ENCODE measurements at places on chromosomes 3 and 15.

DNA sequence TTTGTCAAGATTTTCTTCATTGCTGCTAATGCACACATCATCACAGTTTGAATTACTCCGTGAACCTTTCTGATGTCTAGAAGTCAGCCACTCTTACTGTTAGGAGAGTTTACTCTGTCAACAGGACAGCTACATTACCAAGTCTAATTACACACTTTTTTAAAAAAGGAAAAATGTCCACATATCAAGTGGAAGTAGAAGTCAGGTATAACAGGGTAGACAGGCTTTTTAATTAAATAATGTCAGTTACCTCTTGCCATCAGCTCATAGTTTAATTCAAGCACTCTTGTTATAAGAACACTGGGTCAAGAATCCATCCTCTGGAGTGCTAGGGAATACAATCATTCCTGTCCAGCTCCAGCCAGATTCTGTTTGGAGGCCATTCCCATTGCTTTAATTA lies 232.8 kb downstream of the TAFA4 start:
- no peak for DNase-seq

DNA sequence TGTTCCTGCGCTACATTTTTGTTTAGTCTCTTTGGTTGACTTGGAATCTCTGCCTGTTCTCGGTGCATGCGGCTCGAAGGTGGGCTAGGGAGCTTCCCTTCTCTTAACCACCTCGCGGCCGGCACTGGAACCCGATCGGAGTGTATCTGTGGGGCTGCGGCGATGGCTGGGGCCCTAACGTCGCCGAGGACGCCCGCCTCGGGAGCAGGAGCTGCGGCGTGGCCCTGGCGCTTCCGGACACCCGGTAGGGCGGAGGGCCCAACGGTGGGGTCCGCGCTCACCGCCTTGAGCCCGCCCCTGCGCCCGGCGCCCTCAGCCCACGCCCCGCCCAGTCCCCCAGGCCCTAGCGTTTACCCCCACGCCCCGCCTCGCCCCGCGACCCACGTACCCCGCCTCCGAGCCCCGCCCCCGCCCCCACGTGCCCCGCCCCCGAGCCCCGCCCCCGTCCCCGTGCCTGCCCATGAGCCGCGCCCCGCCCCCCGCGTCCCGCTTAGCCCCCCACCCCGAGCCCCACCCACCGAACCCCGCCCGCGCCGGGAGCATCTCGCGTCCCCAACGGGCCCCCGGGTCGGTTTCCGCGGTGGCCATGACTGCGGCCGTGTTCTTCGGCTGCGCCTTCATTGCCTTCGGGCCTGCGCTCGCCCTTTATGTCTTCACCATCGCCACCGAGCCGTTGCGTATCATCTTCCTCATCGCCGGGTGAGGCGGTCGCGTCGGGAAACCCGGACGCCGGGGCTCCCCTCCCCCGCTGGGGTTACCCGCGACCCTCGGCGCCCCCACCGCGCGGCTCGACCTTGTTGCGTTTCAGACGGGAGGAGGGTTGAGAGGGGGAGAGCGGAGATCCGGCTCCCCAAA lies at the start of gene APH1B:
APH1B (plus strand) TSS at position 568 of the 855 bp plus-strand sequence; CDS start at position 587, 19 bp downstream.
- DNase-seq = peak; percentile 77

GRCh38 chr3:79810581-79810980 lies 42.8 kb upstream of the ROBO1 start:
- DNase-seq = no peak

DNA sequence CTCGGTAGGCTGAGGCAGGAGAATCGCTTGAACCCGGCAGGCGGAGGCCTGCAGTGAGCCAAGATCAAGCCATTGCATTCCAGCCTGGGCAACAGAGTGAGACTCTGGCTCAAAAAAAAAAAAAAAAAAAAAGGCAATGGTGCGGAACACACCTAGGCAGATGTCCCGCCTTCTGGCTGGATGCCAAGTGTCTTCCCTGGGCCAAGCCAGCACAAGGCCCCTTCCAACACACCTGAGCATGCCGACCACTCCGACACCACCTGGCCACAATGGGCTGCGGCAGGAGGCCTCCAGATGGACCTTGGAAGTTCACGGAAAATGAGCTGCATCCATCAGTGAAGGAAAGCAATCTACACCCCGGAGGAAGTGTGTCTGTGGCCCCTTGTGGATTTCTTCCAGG lies 19.0 kb downstream of the NUP210 start:
- DNase-seq = no peak

DNA sequence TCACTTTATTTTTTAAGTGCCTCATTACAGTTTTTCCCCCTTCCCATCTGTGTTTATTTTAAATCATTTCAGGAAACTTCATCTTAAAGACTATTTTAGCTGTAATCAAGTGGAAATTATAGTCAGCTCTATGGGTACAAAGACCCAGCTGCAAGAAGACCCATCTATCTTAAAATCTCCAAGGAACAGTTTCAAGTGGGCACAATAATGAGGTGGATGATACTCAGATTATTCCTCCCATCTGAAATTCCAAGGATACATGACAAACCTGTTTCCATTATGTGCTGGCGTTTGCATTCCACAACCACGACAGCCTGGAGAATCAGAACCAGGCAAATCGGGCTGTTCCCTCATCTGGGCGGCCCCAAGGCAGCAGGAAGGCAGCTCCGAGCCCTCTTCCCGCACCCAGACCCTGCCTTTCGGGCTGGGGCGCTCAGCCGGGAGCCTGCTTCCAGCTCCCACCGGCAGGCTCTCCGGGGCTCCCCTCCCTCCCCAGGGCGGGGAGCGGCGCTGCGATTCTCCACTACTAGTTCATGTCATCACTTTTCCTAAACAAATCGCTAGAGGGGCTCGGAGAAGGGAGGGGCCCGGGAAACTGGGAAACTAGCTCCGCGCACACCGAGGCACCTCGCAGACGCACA lies at the start of gene MGLL:
MGLL (minus strand) TSS at position 475 of the 641 bp plus-strand sequence; CDS start at position 278, 197 bp downstream.
- peak; percentile 72 for DNase-seq

DNA sequence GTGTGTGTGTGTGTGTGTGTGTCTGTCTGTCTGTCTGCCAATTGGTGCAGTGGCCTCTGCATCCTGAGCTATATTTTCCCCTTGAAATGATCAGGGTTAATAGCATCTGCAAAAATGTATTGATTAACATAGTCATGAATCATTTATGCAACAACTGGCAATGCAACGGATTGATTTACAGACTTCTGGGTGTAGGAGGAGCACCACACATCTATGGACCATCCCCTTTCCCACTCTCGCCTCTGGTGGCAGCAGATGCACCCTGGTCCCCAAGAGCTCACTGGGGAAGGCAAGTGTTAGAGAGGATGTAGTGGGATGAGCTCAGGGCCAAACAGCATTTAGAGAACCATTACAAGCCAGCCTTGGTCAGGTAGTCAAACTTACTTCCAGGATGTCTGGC lies 272.7 kb upstream of the C2CD4B start:
- DNase-seq = no peak

DNA sequence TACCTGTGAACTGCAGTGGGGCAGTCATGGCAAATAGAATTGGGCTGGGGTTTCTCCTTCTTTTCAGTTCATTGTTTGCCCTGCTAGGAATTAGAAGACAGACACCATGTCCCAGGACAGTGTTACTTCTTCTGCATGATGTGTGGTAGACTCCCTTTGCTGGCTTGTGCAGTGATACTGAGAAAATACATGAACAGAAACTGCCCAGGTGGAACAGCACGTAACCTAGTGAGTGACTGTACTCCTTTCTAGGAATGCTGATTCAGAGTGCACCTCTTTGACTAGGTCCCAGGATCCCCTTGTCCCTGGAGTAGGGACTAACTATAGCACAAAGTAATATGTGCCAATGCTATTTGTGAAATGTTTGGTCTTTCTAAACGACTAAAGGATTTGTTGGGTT lies 10.7 kb upstream of the SLC22A13 start:
- no peak for DNase-seq

- DNase-seq = peak; percentile 78
Observed at GRCh38 chr15:81274931-81275707, 48.8 kb downstream of the STARD5 start.

DNA sequence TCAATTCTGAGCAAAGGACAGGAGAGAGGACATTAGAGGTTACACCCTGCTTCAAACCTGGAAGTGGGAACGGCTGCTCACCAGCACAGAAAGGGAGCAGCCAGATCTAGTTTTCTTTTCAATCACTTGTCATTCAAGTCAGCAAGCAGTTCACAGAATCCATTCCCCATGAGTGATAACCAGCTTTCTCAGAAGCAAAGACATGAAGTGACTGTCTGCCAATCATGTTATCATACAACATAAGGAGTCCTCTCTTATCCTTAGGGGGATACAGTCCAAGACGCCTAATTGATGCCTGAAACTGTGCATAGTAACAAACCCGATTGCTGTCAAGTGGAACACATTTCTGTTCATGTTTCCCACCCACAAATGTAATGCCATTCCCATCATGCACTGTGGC lies 54.7 kb downstream of the FAM98B start:
- DNase-seq = no peak

GRCh38 chr3:117230924-117231323 lies 521.3 kb downstream of the TUSC7 start:
- no peak for DNase-seq

DNA sequence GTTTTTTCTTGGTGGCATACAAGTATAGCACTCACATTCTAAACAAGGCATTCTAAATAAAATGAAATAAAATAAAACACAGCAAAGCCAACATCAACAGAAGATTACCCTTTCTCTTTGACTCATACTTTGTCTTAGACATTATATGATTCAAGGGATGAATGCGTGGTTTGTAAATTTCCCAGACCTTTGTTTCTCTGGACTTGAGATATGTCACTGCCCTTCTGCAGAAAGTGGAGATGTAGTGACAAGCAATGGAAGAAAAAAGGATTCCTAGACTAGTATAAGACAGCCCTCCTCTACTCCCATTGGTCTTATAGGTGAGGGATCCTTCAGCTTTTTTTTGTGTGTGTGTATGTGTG lies 22.4 kb downstream of the NANOGP8 start:
- no peak for DNase-seq

GRCh38 chr3:156691920-156692319 lies 17.5 kb downstream of the TIPARP start:
- DNase-seq = no peak

- DNase-seq = no peak
Observed at GRCh38 chr15:58292751-58293175, 139.0 kb upstream of the LIPC start.

Measured in NCI-H524 (cell line).